ENCODE measurements at places on chromosomes 5 and 9.

GRCh38 chr9:136667940-136668760, 5.4 kb downstream of the EGFL7 start:
- no peak for DNase-seq

DNA sequence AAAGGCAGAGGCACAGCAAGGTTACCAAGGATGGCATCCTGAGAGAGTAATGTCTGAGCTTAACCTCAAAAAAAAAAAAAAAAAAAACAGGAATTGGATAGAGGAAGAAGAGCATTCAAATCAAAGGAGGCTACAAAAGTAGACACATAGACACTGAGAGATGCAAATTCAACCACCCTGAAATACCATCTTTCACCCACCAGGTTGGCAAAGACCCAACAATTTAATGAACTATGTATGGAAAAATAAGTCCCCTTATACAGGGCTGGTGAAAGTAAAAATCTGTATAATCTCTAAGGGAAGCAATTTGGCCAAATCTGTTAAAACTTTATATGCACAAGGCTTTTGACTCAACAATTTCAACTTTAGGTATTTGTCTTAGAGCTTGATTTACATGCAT, 4.9 kb downstream of the NADK2 start:
- DNase-seq, result no peak

GRCh38 chr5:143606043-143606752, 202.7 kb upstream of the NR3C1 start:
- no peak for DNase-seq

DNA sequence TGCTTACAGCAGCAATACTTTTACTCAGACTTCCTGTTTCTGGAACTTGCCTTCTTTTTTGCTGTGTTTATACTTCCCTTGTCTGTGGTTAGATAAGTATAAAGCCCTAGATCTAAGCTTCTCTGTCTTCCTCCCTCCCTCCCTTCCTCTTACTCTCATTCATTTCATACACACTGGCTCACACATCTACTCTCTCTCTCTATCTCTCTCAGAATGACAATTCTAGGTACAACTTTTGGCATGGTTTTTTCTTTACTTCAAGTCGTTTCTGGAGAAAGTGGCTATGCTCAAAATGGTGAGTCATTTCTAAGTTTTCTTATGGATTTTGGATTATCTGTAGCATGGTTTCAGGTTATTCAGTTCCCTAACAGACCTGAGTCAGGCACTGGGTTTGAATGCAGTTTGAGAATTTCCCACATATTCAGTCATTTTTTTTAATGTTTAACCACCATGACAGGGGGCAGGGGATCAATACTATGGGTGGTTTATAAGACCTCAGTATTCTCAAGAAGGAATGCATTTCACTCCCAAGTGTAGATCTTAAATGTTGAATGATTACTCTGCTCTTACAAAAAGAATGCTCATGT, at the start of gene IL7R:
Gene IL7R (plus strand): TSS at position 127 of the 587 bp plus-strand sequence. CDS start 87 bp downstream, at position 214.
- DNase-seq, result no peak

DNA sequence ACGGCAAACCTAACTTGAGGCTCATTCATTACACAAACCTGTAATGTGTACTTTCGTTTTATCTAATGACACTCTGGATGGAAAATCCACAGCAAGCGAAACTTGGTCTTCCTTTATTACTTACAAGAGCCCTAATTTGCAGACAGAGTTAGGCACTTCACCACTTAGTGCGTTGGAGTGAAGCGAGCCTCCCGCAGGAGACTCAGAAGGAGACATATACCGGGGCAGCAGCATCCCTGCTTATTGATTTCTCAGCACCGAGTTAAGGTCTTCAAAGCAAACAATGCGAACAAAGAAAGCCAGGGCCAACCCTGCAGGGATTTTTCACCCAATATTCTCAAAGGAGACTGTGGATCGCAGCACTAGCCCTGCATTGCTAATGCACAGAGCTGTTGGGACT, 28.6 kb downstream of the LSM11 start:
- DNase-seq, result no peak

DNA sequence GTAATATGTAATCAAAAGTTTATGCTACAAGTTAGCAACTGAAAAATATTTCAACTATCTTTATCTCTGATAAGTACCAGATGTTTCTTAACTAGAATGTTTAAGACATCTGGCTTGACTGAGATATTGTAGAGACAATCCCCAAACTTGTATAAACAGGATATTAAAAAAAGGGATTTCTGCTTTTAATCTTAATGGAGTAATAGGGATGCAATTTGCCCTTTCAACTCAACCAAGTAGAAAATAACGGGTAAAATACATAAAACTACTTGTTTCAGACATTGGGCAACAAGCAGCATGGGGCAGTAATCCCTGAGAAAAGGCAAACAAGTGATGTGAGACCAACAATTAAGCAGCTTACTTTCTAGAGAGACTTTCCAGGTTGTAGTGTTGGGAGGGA, 9.4 kb upstream of the ADAMTS12 start:
- peak; percentile 62 for DNase-seq

DNA sequence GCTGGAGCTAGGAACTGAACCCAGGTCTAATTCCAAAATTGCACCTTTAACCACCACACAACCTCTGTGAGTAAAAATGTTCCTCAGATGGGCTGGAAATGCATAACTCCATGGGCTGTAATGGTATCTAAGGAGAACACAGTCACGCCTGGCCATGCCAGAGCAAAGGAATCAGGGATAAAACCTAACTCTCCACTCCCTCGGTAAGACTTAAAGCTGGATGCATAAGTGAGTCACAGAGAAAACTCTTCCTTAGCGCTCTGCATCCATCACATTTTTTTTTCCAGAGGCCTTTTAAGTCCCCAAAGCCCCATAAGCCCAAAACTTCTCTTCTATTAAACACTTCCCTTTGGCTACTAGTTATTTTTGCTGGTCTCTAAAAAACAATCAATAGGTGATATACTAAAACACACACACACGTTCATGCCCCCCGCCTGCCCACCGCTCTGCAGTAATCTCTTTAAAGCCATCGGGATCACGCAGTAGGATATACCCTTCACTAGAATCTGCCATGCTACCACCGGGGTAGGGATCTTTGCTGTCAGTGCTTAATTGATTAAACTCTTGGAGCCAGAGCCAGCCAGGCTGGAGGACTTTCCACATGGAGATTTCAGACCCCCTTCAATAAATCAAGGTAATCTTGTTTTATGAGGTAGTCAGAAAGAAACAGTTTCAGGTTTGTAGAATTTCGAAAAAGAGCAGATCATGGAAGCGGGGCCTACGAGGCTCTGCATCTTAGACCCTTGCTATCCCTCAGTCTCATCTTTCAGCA, 212.9 kb downstream of the MAPKAP1 start:
- no peak for DNase-seq

DNA sequence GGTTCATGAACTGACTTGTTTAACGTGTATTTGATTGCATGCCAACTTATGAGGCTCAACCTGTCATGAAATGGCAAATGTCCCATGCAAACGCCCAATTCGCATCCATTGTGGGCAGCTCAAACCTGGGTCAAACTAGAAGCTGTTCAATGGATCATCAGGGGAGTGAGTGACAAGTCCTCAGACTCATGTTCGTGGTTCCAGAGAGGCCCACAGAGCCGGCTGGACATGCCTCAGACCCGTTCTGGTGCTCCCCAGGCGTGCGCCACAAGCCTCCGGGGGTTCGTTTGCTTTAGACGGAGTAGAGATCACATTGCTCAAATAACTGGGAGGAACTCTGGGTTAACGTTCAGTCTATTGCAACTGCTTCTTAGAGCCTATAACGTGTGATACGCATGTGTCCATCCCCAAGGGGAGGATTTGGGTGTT, 15.0 kb downstream of the GFI1B start:
- no peak for DNase-seq

DNA sequence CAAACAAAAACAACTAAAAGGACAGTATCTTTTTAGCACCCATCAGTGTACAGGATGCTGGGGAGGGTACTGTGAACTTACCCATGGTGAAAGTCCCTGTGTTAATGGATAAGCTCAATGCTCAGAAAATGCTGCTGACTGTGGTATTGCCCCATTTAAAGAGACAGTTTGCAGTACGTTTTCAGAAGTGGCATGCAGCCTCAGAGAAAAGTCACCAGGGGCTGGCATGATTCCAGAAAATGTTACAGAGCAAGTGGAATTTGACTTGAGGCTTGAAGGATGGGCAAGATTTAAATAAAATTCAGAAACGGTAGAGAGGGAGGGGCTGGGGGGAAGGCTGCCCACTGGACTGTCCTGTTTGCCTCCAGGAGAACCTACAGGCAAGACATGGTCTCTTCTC, 7.2 kb downstream of the S1PR3 start:
- no peak for DNase-seq

- no peak for DNase-seq
Observed at GRCh38 chr9:70883056-70883455, 238.4 kb downstream of the TRPM3 start.

DNA sequence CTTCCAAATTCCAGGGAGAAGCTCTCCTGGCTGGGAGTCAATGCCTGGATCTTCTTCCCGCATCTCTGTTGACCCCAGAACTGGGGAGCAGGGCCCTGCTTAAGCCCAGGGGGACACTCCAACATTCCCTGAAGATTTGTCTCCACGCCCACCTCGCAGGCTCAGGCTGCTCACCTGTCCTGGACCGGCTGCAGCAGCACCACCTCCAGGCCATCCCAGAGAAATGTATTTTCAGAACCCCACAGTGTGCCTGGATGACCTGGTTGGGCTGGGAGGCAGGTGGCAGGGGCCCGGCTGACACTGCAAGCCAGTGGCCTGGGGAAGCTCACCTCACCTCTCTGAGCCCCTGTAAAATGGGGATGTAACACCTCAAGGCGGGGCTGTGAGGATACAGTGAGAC, 27.1 kb upstream of the ZBTB43 start:
- no peak for DNase-seq

DNA sequence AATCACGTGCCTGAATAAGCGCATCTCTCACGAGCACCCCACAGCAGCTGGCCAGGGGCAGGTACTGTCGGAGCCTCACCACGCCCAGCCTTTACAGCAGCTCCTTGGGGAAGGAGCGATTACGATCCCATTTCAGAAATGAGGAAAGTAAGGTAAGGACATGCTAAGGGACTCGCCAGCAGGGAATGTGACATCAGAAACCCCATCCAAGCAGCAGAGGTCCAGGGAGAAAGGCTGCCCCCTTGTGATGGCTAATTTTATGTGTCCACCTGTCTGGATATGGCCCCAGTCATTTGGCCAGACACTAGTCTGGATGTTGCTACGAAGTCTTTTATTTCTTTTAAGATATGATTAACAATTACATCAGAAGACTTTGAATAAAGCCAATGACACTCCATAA, 77.3 kb downstream of the UBE2QL1 start:
- DNase-seq, result no peak

DNA sequence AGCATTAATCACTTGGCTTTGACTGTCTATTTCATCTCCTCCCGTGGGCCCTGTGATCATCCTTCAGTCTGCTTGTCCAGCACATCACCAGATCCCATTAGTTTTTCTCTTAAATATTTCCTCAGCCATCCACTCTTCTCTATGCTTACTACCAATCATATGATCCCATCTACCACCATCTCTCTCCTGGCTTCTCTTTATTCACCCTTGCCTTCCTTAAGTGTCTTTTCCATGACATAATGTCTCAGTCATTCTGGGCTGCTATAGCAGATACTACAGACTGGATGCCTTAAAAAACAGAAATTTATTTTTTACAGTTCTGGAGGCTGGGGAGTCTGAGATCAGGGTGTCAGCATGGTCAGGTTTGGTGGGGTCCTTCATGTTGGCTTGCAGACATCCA, 208.4 kb upstream of the PPP1R2B start:
- no peak for DNase-seq

DNA sequence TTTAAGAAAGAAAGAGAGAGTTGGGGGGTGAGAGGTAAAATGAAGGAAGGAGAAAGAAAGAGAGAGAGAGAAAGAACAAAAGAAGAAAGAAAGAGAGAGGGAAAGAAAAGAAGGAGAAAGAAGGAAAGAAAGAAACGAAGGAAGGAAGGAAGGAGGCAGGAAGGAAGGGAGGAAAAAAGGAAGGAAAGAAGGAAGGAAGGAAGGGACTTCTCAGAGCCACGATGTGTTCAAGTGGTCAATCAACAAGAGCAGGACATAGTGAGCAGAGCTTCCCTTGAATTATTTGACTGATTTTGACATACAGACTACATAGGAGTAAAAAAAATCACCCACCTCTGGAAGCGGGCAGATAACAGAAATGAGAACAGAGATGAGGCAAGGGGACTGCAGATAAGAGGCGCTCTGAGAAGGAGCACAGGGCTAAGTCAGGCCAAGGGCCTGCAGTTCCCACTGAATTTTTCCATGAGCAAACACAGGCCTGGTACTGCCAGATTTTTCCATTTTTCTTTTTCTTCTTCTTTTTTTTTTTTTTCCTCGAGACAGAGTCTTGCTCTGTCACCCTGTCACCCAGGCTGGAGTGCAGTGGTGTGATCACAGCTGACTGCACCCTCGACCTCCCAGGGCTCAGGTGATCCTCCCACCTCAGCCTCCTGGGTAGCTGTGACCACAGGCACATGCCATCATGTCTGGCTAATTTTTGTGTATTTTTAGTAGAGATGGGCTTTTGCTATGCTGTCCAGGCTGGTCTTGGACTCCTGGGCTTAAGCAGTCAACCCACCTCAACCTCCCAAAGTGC, 77.7 kb upstream of the IL17B start:
- DNase-seq, result no peak

All from fibroblast of skin of left biceps (primary cell).